ENCODE measurements at places on chromosomes 7 and 10. TPM values are rescaled to one million over a fixed set of nuclear protein-coding genes. Genes with fewer than 3 reads are reported as not detected.

The GRM3 gene
- total RNA-seq = not detected

The ARMC3 gene
- not detected for total RNA-seq

The ERVW-1 gene
- not detected for total RNA-seq

The IDI2 gene
- total RNA-seq = not detected

The NRG3 gene
- total RNA-seq = 2.3 TPM

The CAMK1D gene
- total RNA-seq = 17.1 TPM

The PLAU gene
- 16.8 TPM for total RNA-seq

The PPP1R3A gene
- not detected for total RNA-seq

The DRGX gene
- total RNA-seq = not detected

The ADAMTS14 gene
- total RNA-seq = 0.55 TPM

The ADCY1 gene
- total RNA-seq = 3.9 TPM

The OR2A1 gene
- not detected for total RNA-seq

DNA sequence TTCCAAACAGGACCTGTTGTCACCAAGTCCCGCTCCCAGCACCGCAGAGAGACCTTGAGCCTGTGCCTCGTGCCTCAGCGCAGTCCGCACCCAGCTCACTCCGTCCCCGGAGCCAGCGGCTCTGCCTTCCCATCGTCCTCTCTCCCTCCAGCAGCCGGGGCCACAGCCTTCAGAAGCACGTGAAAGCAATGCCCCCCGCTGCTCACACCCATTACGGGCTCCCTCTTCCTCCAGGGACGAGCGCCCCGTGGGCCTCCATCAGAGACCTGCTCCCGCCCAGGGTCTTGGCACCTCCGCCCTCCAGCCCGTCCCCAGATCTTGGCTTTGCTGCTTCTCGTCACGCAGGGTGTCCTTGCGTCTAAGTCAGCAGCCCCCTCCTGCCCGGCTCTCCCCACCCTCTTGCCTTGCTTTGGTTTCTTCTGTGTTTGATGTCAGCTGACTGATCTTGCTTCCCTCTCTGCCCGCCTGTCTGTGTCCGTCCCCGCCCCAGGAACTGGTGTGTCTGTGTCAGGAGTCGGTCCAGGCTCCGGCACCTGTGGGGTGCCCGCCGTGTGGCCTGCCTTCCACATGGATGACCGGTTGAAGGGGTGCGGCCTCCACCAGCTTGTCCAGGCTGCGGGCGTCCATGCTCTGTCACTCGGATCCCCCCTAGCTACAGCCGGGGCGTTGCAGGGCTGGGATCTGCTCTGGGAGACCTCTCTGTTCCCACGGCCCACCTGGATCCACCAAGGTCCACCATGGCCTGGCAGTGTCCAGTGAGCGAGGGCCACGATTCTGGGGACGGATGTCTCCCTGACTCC is 61.9 kb downstream of the FOXL3 start:
- DNase-seq = no peak
- no peaks in the 10 kb centered on the region for H3K36me3 ChIP-seq
- H3K4me3 ChIP-seq = peak overlapping the region; percentile 29

DNA sequence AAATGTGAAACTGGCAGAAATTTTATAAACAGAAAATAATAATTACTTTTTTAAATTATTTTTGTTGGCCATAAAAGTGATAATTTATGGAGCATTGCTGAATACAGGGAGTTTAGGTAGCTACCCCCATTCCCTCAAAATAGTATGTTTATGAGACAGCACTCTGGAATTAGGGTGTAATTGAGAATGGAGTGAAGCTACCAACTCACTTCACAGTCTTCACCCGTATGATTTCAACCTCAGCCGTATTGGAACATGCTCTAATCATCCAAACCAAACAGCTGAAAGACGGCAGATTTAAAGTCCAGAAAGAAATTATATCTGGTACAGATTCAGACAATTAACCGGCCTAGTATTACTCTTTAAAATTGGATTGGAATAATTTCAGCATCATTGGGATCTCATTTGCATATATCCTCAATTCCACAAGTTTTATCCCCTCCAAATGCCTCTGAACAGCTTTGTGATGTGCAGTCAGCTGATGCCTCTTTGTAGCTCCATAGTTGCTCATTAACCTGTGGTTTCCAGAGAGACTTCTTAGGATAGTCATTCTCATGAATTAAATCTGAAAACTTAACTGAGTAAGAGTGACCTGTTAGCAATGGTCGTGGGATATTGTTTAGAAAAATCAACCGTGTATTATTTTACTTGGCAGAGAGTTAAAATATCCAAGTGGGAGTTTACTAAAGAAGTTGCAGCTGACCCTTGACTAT is 59.1 kb upstream of the GJD4 start:
- H3K27me3 ChIP-seq = no peaks in the 10 kb centered on the region
- H3K27ac ChIP-seq = no peak overlapping the region
- H3K4me1 ChIP-seq = no peaks in the 10 kb centered on the region
- H3K36me3 ChIP-seq = peaks cover 17% of the 10 kb centered on the region
- DNase-seq = no peak

GRCh38 chr7:107975394-107976013 is 27.5 kb downstream of the LAMB1 start:
- no peak overlapping the region for H3K4me3 ChIP-seq
- no peaks in the 10 kb centered on the region for H3K27me3 ChIP-seq
- H3K27ac ChIP-seq = no peak overlapping the region
- H3K4me1 ChIP-seq = peaks cover 20% of the 10 kb centered on the region

DNA sequence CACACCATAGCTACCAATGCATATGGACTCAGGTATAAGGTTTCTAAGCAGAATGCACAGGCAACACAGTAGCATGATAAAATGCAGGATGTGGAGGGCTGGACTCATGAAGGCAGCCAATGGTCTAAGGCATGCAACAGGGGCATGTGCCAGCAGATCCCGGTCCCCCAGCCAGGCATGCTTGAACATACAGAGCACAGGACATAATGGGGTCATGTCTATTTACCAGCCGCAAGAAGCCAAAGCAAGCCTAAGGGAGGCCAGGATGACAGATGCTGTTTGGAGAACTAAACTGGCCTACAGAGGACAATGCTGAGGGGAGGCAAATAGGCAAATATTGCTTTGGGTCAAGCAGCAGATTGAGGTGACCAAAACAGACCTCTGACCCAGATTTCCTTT is 60.0 kb upstream of the PDLIM1 start:
- no peak overlapping the region for H3K4me3 ChIP-seq
- no peak for DNase-seq
- H3K27me3 ChIP-seq = no peaks in the 10 kb centered on the region
- peaks cover 25% of the 10 kb centered on the region for H3K4me1 ChIP-seq
- no peaks in the 10 kb centered on the region for H3K36me3 ChIP-seq

GRCh38 chr7:112260911-112261310 is 54.4 kb downstream of the ZNF277 start:
- no peak for DNase-seq
- H3K4me1 ChIP-seq = peaks cover 19% of the 10 kb centered on the region
- H3K36me3 ChIP-seq = no peaks in the 10 kb centered on the region
- H3K27me3 ChIP-seq = no peaks in the 10 kb centered on the region

DNA sequence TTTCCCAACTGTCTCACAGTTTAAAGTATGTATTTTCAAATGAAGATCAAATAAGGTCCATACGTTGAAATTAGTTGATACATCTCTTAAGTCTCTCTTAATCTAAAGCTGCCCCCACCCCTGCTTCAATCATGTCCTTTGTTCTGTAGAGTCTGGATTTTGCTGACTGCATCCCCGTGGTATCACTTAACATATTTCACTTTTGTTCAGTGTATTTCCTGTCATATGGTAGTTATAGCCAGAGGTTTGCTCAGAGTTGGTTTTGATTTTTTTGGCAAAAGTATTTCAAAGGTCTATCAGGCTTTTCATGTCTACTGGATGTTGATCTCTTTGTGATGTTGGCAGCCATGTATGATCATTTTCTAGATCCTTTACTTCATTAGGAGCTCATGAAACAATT is 54.4 kb upstream of the ARID5B start:
- no peaks in the 10 kb centered on the region for H3K27me3 ChIP-seq
- H3K4me1 ChIP-seq = no peaks in the 10 kb centered on the region

DNA sequence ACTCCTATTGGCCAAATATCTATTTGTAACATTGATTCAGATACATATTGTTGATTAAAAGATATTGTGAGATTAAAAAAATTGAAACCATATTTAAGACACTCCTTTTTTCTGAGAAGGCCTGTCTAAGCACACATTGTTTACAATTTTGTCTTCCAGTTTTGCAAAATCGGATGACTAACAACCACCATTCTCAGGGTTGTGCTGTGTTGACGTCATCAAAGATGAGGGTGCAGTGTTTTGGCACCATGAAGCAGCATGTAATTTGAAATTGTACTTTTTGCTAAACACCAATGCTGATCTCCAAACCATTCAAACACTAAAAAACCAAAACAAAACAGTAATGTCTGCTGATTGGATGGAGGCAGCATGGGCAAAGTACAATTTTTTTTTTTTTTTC is 7.4 kb downstream of the CREB5 start:
- H3K27me3 ChIP-seq = peaks cover 15% of the 10 kb centered on the region
- no peaks in the 10 kb centered on the region for H3K36me3 ChIP-seq
- no peak overlapping the region for H3K27ac ChIP-seq
- no peaks in the 10 kb centered on the region for H3K4me1 ChIP-seq
- H3K4me3 ChIP-seq = no peak overlapping the region

GRCh38 chr7:4681218-4681851 is 760 bp upstream of the FOXK1 start:
- no peaks in the 10 kb centered on the region for H3K27me3 ChIP-seq
- H3K4me1 ChIP-seq = peaks cover 17% of the 10 kb centered on the region
- no peaks in the 10 kb centered on the region for H3K36me3 ChIP-seq
- peak overlapping the region; percentile 58 for H3K4me3 ChIP-seq

DNA sequence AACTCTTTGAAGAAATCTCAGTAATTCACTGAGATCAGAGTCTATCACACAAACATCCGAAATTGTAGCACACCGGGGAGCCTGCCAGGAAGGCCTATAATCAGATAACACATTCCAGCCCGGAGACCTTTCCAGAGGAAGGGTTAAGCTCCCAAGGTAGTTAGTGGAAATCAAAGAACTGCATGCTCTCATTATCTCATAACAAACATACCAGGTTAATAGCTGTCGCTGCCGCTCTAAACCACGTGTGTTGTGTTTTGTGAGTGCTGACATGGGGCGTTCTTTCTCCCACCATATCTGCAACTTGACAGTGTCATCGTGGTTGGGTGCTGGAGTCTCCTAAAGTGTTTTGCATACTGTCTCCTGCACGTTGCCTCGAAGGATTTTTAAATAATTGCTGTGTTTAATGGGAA is 120.7 kb upstream of the CARD11 start:
- no peak overlapping the region for H3K27ac ChIP-seq
- H3K4me1 ChIP-seq = no peaks in the 10 kb centered on the region
- no peaks in the 10 kb centered on the region for H3K36me3 ChIP-seq
- DNase-seq = no peak
- no peaks in the 10 kb centered on the region for H3K27me3 ChIP-seq

GRCh38 chr10:11655836-11656235 is 44.4 kb upstream of the USP6NL start:
- no peaks in the 10 kb centered on the region for H3K27me3 ChIP-seq
- no peaks in the 10 kb centered on the region for H3K36me3 ChIP-seq
- no peak overlapping the region for H3K4me3 ChIP-seq
- no peak for DNase-seq
- no peak overlapping the region for H3K27ac ChIP-seq
- H3K4me1 ChIP-seq = no peaks in the 10 kb centered on the region

DNA sequence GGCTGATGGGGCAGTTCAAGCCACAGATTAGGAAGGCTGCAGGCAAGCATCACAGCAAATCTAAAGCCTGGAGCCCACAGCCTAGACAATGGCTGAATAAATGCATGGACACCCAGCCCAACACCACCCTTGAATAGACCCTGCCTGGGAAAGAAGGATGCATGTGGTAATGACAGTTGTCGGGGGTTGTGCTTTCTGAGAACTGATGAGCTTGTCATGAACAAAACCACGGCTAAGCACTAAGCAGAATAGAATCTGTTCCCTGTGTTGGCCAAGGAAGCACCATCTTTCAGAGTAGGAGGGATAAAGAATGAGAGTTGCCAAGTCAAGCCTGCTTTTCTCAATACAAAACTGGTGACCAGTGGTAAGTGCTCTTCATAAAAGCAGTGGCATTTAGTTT is 66.1 kb upstream of the JCAD start:
- no peaks in the 10 kb centered on the region for H3K27me3 ChIP-seq
- no peak for DNase-seq
- H3K4me1 ChIP-seq = no peaks in the 10 kb centered on the region
- H3K4me3 ChIP-seq = no peak overlapping the region
- H3K36me3 ChIP-seq = no peaks in the 10 kb centered on the region

GRCh38 chr7:123209786-123210185 is 10.0 kb upstream of the SLC13A1 start:
- no peak for DNase-seq
- no peaks in the 10 kb centered on the region for H3K27me3 ChIP-seq
- H3K4me1 ChIP-seq = no peaks in the 10 kb centered on the region
- H3K27ac ChIP-seq = no peak overlapping the region
- H3K4me3 ChIP-seq = no peak overlapping the region

- peak overlapping the region; percentile 49 for H3K27ac ChIP-seq
- peaks cover 13% of the 10 kb centered on the region for H3K36me3 ChIP-seq
- peak overlapping the region; percentile 27 for H3K4me3 ChIP-seq
- H3K4me1 ChIP-seq = no peaks in the 10 kb centered on the region
- H3K27me3 ChIP-seq = no peaks in the 10 kb centered on the region
These were observed 159.8 kb downstream of the PIP4K2A start for GRCh38 chr10:22554461-22555182.

- H3K27ac ChIP-seq = no peak overlapping the region
- no peaks in the 10 kb centered on the region for H3K4me1 ChIP-seq
- H3K4me3 ChIP-seq = no peak overlapping the region
- H3K27me3 ChIP-seq = no peaks in the 10 kb centered on the region
These were observed 15.1 kb upstream of the AOAH start for GRCh38 chr7:36739351-36739750.

GRCh38 chr7:33716581-33717477 is 188.5 kb upstream of the BMPER start:
- peaks cover 6% of the 10 kb centered on the region for H3K4me1 ChIP-seq
- DNase-seq = no peak
- no peak overlapping the region for H3K27ac ChIP-seq

- H3K27ac ChIP-seq = peak overlapping the region; percentile 98
- no peaks in the 10 kb centered on the region for H3K27me3 ChIP-seq
- DNase-seq = no peak
- H3K4me3 ChIP-seq = peak overlapping the region; percentile 99
- peaks cover 44% of the 10 kb centered on the region for H3K36me3 ChIP-seq
- H3K4me1 ChIP-seq = peaks cover 25% of the 10 kb centered on the region
These were observed 1.5 kb downstream of the ZNF800 start for GRCh38 chr7:127390817-127391590.

GRCh38 chr10:46787321-46787615 is 124.0 kb upstream of the PTPN20 start:
- no peak for DNase-seq
- H3K27me3 ChIP-seq = no peaks in the 10 kb centered on the region
- H3K27ac ChIP-seq = peak overlapping the region; percentile 76
- no peaks in the 10 kb centered on the region for H3K4me1 ChIP-seq
- peak overlapping the region; percentile 68 for H3K4me3 ChIP-seq

Data from upper lobe of right lung (tissue), 1 donor.